ENCODE measurements at places on chromosomes 1 and 21.

- no peak for DNase-seq
Measured at GRCh38 chr1:159465191-159465603, 25.7 kb downstream of the OR10J1 start.

GRCh38 chr21:29487154-29487553 is 188.4 kb downstream of the BACH1 start:
- no peak for DNase-seq

GRCh38 chr1:230375780-230376179 is 50.4 kb downstream of the PGBD5 start:
- no peak for DNase-seq

GRCh38 chr1:72635719-72636118 is 353.4 kb upstream of the NEGR1 start:
- peak; percentile 7 for DNase-seq

DNA sequence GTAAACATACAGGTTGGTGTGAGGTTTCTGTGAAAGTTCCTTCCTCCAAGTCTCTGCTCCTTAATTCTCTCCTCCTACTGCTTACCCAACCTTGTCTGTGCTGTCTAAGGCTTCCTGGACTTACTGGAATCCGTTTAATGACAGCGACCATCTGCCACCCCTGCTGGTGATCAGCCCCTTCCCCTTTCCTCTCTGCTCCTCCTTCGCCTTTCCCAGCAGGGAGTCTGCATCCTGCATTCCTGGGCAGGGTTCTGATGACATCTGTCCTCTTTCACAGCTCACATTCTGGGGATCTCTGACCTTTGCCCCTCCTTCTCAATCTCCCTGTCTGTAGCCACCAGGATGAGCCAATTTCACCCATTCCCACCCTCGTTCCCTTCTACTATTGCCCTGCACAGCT is 66.5 kb downstream of the KIRREL1 start:
- no peak for DNase-seq

- DNase-seq, result no peak
Measured at GRCh38 chr1:47913225-47913823, 83.9 kb downstream of the TRABD2B start.

GRCh38 chr1:8537991-8538390 is 220.1 kb downstream of the SLC45A1 start:
- no peak for DNase-seq

DNA sequence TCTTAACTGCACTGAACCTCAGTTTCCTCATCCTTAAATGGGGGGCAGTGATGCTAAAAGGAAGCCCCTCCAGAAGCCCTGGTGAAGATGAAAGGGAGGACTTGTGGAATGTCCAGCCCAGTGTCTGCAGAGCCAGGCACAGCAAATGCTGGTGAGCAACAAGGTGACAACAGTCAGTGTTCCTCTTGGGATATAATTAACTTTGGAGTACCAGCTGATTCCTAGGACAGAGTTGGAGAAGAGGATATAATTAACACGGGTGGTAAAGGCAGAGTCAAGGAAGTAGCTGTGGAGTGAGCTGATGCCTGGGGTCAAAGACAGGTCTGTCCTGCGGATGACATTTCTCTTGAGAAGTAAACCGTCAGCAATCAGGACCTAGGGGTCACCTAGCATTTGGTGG is 60.7 kb upstream of the MRPS6 start:
- no peak for DNase-seq

DNA sequence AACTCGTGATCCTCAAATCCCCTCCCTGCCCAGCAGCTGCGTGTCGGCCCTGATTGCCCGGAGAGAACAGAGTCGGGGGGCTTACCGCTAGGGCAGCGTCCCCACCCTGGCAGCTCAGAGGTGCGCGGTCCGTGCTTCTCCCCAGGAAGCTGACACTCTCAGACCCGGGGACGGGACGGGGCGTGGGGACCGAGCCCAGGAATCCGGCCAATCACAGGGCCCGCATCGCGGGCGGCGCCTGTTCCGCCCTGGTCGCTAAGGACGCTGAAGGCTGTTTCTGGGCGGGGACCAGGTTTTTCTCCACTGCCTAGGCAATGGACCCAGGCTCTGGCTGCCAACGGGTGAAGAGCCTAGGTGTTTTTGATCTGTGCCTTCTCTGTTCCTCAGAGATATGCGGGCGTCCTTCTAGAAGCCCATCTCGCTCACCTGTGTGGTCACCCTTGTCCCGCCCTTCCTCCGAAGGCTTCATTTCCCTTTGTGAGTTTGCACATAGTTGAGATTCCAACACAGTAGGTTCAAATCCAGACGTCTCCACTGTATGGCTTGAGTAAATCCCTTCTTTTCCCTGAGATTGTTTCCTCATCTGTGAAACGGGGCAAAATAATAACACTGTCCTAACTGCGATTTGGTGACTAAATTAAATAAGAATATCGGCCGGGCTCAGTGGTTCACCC is at the start of gene C1orf87:
TSS of gene C1orf87 (minus strand) at position 166 of the 674 bp plus-strand sequence. CDS start 1,127 bp downstream, outside the sequence.
- DNase-seq, result no peak

DNA sequence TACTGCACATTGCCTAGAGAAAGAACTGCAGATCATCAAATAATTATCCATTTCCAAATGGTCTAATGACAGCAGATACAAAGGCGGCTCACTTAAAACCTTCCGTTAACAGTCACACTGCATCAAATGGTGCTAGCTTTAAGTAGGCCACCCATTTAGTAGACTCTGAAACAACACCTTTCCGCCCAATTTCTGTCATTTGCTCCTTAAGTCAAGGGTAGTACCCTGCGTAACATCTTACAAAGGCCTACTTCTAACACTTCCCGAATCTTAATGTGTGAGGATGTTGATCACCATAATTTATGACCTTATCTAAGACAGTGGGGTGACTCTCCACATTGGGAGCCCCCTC is 692 bp upstream of the RALGPS2 start:
- no peak for DNase-seq

- DNase-seq, result no peak
Measured at GRCh38 chr1:205547936-205548827, 43.7 kb downstream of the CDK18 start.

- no peak for DNase-seq
Measured at GRCh38 chr1:7677111-7677510, 94.0 kb upstream of the VAMP3 start.

DNA sequence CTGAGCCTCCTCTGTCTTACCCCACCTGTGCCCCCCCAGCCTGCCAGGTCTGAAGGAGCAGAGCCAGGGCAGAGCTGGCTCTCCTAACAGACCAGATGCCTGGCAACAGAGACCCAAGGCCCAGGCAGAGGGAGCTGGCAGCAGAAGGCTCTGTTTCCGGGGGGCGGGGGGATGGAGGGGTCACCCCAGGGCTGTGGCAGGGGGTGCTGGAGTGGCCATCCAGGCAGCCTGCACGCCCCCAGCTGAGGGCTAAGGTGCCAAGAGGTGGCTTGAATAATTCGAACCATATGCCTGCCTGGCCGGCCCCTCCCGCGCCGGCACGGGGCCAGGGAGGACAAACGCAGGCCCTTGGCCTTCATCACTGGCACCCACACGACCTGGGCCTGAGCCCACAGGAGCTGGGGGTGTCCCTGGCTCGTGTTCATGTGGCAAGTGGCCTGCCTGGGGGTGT is 16.0 kb upstream of the PLEKHG5 start:
- DNase-seq, result no peak

DNA sequence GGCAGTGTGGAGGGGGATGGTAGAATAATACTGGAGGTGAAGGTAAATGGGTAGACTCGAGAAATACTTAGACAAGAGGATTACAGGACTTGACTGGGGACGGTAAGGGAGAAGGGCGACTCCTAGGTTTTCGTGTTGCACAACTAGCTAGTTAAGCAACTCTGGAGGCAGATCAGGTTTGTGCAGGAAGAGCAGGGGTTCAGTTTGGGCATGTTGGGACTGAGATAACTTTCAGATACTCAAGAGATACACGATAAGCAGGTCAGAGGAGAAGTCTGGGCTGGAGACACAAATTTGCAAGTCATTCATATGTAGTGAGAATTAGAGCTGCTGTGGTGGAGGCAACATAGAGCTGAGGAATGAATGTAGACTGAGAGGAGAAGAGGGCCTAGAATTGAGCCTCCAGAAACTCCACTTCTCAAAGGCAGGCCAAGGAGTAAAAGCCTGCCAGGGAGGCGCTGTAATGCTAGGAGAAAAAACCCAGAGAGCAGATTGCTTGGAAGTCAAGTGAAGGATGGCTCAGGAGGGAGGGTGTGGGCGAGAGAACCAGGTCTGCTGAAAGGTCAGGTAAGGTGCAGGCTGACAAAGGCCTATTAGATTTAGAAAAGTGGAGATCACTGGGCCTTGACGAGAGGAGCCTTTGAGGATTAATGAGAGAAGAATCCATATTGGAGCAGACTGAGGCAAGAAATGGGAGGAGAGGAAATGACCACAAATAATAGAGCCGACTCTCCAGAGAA is 20.8 kb downstream of the MAB21L3 start:
- DNase-seq, result no peak

GRCh38 chr1:42958488-42959319 is at the start of gene SLC2A1:
Gene SLC2A1 (minus strand): TSS chr1:42958868. CDS start chr1:42958651, 217 bp downstream.
- DNase-seq, result peak; percentile 92

DNA sequence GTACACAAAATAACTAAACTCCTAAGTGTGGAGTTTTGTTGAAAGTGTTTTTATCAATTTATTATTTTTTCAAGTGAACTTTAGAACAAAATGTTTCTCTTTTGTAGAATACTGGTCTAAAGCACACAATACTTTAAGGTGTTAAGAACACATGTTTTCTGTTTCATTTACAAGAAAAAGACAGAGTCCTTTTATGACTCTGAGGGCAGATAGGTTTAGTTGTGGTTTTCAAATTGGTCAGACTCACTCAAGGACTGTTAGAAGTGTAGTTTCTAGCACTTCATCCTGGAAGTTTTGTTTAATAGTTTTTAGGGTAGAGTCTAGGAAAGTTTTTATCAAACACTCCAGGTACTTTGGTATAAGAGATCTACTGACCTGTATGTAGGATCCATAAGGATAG is 376.5 kb downstream of the LRRIQ3 start:
- DNase-seq, result no peak

DNA sequence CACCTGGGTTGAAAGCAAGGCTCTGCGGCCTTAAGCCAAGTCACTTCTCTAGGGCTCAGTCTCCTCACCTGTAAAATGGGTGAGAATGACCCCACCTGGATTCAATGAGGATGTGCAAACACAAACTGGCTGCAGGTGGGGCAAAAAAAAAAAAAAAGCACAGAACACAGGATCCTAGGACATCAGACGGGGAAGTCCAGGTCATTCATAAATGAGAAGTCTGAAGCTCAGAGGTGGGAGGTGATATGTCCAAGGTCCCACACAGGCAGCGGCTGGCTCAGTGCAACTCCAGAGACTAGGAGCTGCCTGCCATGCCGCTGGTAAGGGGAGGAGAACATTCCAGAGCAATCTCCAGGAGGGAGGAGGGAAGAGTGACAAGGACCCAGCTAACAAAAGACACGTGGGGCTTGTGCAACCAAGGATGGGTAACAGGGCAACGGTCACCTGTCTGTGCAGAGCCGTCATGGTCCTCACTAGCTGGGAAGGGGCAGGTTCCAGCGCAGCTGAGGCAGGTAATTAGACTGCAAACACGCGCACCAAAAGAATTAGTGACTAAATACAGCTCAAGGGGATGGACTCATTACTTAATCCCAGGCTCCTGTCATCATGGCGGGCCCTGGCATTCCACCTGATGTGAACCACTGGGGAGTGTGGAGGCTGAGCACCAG is 19.5 kb downstream of the IFFO2 start:
- no peak for DNase-seq

GRCh38 chr21:25281134-25281533 is 326.1 kb downstream of the MRPL39 start:
- no peak for DNase-seq

DNA sequence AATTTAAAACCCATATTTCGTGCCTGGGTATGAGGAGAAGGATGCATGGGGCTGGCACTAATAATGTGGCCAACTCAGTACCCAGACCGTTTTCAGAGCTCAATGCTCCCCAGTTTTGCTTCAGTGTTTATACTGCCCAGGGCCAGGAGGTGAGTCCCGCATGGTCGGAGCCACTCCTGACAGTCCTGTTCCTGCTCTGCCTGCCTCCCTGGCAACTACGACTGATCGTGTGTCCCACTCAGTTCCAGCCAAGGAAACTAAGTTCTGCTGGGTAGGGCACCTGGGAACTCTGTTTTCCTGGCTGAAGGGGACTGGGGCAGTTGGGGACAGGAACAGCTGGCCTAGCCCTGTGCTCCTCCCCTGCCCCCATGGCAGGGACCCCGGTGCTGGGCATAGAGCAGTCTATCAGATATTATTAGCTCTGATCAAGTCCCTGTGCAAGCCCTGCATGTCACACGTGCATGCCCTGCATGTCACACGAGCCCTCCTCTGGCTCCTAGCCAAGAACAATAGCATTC is 19.2 kb downstream of the S100A7 start:
- DNase-seq, result no peak

DNA sequence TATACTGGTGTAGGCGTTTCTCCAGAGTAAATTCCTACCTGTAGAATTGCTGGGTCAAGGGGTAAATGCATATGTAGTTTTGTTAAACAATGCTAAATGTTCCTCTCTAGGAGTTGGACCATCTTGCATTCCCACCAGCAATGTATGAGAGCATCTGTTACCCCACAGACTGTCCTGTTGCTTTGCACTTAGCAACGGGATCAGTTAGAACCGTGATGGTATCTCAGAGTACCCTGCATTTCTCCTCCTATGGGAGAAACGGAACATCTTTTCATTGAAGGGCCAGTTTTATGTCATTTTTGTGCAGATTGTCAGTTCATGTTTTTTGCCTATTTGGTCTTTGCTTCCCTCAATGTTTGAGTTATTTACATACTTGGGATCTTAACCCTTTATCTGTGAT is 18.0 kb upstream of the RIPPLY3 start:
- no peak for DNase-seq

All from fibroblast of lung (primary cell).